ENCODE measurements at places on chromosomes 7 and 10.

- DNase-seq, result no peak
Measured at GRCh38 chr10:45580371-45581215, 92.0 kb downstream of the ZFAND4 start.

GRCh38 chr7:50145801-50146338 is 52.8 kb upstream of the ZPBP start:
- DNase-seq, result no peak

DNA sequence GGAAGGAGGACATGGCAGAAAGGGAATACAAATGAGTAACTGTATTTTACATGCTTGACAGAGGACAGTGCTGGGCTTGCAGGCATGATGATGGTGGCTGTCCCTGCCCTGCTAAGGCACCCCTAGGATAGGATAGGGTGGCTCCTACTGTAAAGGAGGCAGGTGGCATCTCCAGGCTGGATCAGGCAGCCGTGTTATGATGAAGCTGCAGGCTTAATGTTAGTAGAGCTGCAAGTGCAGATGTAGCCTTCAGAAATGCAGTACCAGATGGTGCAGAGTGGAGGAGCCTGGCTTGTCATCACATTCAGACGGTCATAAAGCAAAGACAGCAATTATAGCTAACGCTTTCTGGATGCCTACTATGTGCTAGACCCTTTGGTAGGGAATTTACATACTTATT is 287.9 kb upstream of the PODXL start:
- no peak for DNase-seq

- no peak for DNase-seq
Measured at GRCh38 chr10:131618587-131619267, 282.1 kb upstream of the PPP2R2D start.

GRCh38 chr7:83486536-83486935 is 162.4 kb downstream of the SEMA3E start:
- no peak for DNase-seq

- no peak for DNase-seq
Measured at GRCh38 chr7:123749537-123749857, 694 bp upstream of the WASL start.

- DNase-seq, result no peak
Measured at GRCh38 chr10:123897146-123897545, 5.5 kb upstream of the CPXM2 start.

- DNase-seq, result no peak
Measured at GRCh38 chr10:63833411-63834060, 312.3 kb downstream of the REEP3 start.

Data from T-helper 9 cell (primary cell).